Activated naive CD8-positive, alpha-beta T cell treated with anti-CD3 and anti-CD28 coated beads, Interleukin-2, amount 10 ng/mL, durations not matched to agents 7 days and 5 days (primary cell): ENCODE measurements at places on chromosomes 1 and 21.
A peak's percentile ranks its signal among the peaks of the same experiment; 100 is the strongest.

GRCh38 chr1:77398152-77398551 lies 116.3 kb downstream of the AK5 start:
- H3K27me3 ChIP-seq: no peaks in the 10 kb centered on the region
- no peak overlapping the region for H3K4me3 ChIP-seq
- H3K4me1 ChIP-seq: no peaks in the 10 kb centered on the region

- H3K36me3 ChIP-seq: peaks cover 60% of the 10 kb centered on the region
- no peak overlapping the region for H3K4me3 ChIP-seq
- no peaks in the 10 kb centered on the region for H3K4me1 ChIP-seq
Measured at GRCh38 chr1:90902672-90903071, 119.2 kb downstream of the ZNF644 start.

DNA sequence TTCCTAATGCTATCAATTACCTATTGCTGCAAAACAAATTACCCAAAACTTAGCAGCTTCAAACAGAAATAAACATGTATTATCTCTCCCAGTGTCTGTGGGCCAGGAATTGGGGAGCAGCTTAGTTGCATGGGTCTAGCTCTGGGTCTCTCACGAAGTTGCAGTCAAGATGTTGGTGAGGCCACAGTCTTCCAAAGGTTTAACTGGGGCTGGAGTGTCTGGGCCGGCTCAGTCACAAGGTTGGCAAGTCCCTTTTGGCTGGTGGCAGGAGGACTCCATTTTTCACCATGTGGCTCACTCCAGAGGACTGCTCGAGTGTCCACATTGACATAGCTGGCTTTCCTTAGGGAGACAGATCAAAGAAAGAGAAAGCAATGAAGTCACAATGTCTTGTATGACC lies 5.0 kb upstream of the LRP8 start:
- H3K4me1 ChIP-seq: peaks cover 29% of the 10 kb centered on the region
- no peak overlapping the region for H3K27ac ChIP-seq
- no peaks in the 10 kb centered on the region for H3K27me3 ChIP-seq
- no peak overlapping the region for H3K4me3 ChIP-seq

DNA sequence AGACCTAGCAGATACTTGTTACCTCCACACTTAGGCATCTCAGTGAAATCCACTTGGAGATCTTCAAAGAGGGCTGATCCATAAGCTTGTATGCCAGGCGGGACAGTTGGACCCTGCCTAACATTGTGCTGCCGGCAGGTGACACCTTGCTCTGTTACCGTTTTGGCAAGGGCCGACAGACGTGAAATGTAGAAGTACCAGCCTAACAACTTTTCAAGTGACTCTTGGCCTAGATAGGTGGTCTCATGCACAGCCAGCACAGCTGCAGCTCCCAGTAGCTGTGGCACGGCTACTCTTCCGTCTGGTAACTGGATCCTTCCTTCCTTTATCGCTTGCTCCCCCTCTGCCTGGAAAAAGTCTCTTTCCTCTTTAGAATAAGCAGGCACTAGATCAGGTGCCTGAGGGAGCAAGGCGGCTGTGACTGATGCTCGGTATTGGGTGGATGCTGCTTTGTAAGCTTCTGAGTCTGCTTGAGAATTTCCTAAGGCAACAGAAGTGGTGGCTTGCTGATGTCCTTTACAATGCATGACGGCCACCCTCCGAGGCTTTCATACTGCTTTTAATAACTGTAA lies 713.5 kb downstream of the AMY1C start:
- no peak for DNase-seq
- no peak overlapping the region for H3K4me3 ChIP-seq
- H3K27ac ChIP-seq: no peak overlapping the region
- H3K36me3 ChIP-seq: no peaks in the 10 kb centered on the region
- peaks cover 2% of the 10 kb centered on the region for H3K4me1 ChIP-seq
- no peaks in the 10 kb centered on the region for H3K27me3 ChIP-seq

- peak within 1 kb of the TSS; percentile 99 for H3K27ac ChIP-seq
- H3K27me3 ChIP-seq: peaks cover 2% of the 10 kb centered on the region
- peak within 1 kb of the TSS; percentile 95 for H3K4me3 ChIP-seq
- H3K4me1 ChIP-seq: peaks cover 26% of the 10 kb centered on the region
Measured at GRCh38 chr1:150268705-150269403, at the start of gene APH1A. TSS of gene APH1A (minus strand) at chr1:150269016. CDS start at chr1:150268810, 206 bp downstream.

DNA sequence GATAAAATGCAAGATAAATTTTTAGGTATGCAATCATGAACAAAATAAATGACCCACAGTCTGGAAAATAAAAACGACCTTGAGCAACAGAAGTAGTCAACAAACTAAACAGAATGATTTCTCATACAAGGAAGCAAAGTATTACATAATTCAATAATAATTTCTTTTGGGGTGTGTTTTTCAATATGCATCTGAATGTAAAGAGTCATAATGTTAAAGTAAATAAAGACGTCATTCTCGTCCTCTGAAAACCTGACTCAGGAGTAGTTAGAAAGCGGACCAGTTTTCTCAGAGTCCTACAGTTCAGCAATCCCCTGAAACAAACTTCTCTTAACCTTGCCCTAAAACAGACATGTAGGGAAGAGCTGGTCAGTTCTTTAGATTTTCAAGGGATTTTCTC lies 18.6 kb downstream of the CDC42BPA start:
- H3K27ac ChIP-seq: no peak overlapping the region
- peaks cover 12% of the 10 kb centered on the region for H3K27me3 ChIP-seq
- no peak for DNase-seq
- H3K4me3 ChIP-seq: no peak overlapping the region
- no peaks in the 10 kb centered on the region for H3K4me1 ChIP-seq
- no peaks in the 10 kb centered on the region for H3K36me3 ChIP-seq

- H3K27ac ChIP-seq: no peak overlapping the region
- no peak for DNase-seq
- H3K4me3 ChIP-seq: no peak overlapping the region
- peaks cover 7% of the 10 kb centered on the region for H3K4me1 ChIP-seq
Measured at GRCh38 chr1:61459345-61459744, 265.6 kb downstream of the TM2D1 start.

DNA sequence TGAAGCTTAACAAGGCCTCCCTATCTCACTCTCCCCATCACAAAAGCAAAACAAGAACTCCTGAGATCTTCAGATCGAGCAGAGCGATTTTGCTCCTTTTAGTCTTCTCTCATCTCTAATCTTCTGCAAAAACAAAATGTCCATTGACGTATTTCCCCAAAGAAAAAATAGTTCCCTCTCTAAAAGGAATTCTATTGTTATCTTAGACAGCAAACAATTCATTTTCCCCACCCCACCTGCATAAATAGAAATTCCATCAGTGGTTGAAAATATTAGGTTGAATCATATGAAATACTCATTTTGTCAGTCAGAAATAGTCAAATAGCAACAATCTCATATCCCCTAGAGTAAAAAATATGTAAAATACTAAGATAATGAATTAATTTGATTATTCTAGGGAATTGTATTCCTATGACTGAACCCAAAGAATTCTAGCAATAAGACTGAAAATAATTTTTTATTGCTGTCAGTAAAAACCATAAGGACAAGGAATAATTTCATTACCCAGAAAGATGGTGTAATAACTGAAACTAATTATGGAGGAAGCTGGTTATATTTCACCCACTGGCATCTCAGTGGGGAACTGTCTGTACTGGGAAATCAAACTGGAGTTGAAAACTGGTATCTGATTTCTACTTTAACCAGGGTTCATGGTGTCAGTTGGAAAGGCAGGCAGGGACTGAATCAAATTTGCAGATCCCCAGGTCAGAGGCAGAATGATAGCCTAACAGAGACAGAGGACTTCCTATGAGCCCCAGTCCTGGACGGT lies 51.3 kb downstream of the RHOU start:
- no peak overlapping the region for H3K4me3 ChIP-seq
- no peak overlapping the region for H3K27ac ChIP-seq
- H3K27me3 ChIP-seq: no peaks in the 10 kb centered on the region
- H3K36me3 ChIP-seq: peaks cover 10% of the 10 kb centered on the region
- H3K4me1 ChIP-seq: peaks cover 20% of the 10 kb centered on the region

DNA sequence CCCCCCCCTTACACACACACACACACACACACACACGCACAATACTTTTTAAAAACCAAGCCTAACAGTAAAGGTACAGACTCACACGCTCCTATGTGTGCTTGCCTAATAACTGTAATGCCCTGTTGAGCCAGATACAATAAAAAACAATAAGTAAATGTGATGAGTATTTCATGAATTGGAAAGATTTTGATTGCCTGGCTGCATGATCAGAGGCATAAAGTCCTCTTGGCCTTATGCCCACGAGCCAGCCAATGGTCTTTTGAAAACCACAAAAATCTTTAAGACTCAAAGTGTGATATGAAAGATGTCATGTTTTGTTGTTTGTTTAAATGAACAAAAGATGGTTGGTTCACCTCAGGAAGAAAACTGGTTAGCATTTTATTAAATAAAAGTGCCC lies 441.9 kb upstream of the ZRANB2 start:
- no peak for DNase-seq
- H3K4me1 ChIP-seq: no peaks in the 10 kb centered on the region
- H3K4me3 ChIP-seq: no peak overlapping the region
- no peaks in the 10 kb centered on the region for H3K27me3 ChIP-seq
- no peaks in the 10 kb centered on the region for H3K36me3 ChIP-seq

- no peak overlapping the region for H3K27ac ChIP-seq
- peaks cover 25% of the 10 kb centered on the region for H3K4me1 ChIP-seq
- peaks cover 4% of the 10 kb centered on the region for H3K36me3 ChIP-seq
- peaks cover 2% of the 10 kb centered on the region for H3K27me3 ChIP-seq
- no peak overlapping the region for H3K4me3 ChIP-seq
Measured at GRCh38 chr1:113041569-113042284, 31.3 kb upstream of the LRIG2 start.

- H3K27me3 ChIP-seq: no peaks in the 10 kb centered on the region
- H3K27ac ChIP-seq: peak within 1 kb of the TSS; percentile 83
- peaks cover 39% of the 10 kb centered on the region for H3K36me3 ChIP-seq
- DNase-seq: peak; percentile 65
- H3K4me1 ChIP-seq: peaks cover 53% of the 10 kb centered on the region
Measured at GRCh38 chr1:26317612-26318337, at the start of gene CD52. TSS of gene CD52 (plus strand) at chr1:26317958. CDS start at chr1:26318018, 60 bp downstream.

- H3K36me3 ChIP-seq: no peaks in the 10 kb centered on the region
- peaks cover 14% of the 10 kb centered on the region for H3K4me1 ChIP-seq
- DNase-seq: no peak
- no peak overlapping the region for H3K4me3 ChIP-seq
- no peak overlapping the region for H3K27ac ChIP-seq
Measured at GRCh38 chr21:41970106-41970391, 16.2 kb upstream of the C2CD2 start.

- DNase-seq: no peak
- H3K36me3 ChIP-seq: peaks cover 2% of the 10 kb centered on the region
- H3K4me3 ChIP-seq: no peak overlapping the region
- H3K27me3 ChIP-seq: peaks cover 2% of the 10 kb centered on the region
- H3K27ac ChIP-seq: no peak overlapping the region
Measured at GRCh38 chr1:84247425-84248220, 53.9 kb upstream of the SAMD13 start.

DNA sequence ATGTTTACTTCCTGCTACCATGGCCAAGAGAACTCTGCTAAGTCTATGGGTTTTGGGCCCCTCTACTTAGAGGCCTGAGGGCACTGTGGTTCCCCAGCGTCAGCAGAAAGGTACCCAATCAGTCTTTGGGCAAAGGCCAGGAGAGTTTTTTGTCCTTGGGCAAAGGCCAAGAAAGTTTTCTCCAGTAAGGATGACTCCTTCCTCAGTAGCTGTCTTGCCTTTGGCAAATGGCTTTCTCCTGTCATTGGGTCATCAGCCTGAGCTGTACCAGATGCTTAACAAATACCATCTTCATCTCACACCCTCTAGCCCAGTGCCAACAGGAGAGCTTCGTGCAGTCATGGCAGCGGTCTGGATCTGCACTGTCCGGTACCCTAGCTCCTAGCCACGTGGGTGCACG lies 199.3 kb upstream of the TMEM51 start:
- H3K4me3 ChIP-seq: no peak overlapping the region
- no peak for DNase-seq
- no peaks in the 10 kb centered on the region for H3K4me1 ChIP-seq
- H3K36me3 ChIP-seq: no peaks in the 10 kb centered on the region
- no peaks in the 10 kb centered on the region for H3K27me3 ChIP-seq
- no peak overlapping the region for H3K27ac ChIP-seq

DNA sequence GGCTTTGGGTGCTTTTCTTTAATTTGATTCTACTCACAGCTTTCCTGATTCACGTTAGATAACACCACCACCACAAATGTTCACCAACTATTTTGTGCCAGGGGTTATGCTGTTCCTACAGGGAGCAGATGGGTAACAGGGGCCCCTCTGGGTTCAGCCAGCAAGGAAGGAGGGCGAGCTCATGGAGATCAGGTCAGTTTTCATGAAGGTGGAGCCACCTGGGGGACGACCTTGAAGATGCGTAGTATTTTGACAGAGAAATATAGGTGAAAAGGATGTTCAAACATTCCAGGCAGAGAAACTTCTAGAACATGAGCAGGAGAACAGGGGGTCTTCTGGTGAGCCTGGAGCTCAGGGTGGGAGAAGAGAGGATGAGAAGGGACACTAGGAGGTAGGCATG lies 28.9 kb downstream of the KIAA0040 start:
- peaks cover 15% of the 10 kb centered on the region for H3K4me1 ChIP-seq
- DNase-seq: no peak
- no peaks in the 10 kb centered on the region for H3K27me3 ChIP-seq
- peak overlapping the region; percentile 9 for H3K27ac ChIP-seq

DNA sequence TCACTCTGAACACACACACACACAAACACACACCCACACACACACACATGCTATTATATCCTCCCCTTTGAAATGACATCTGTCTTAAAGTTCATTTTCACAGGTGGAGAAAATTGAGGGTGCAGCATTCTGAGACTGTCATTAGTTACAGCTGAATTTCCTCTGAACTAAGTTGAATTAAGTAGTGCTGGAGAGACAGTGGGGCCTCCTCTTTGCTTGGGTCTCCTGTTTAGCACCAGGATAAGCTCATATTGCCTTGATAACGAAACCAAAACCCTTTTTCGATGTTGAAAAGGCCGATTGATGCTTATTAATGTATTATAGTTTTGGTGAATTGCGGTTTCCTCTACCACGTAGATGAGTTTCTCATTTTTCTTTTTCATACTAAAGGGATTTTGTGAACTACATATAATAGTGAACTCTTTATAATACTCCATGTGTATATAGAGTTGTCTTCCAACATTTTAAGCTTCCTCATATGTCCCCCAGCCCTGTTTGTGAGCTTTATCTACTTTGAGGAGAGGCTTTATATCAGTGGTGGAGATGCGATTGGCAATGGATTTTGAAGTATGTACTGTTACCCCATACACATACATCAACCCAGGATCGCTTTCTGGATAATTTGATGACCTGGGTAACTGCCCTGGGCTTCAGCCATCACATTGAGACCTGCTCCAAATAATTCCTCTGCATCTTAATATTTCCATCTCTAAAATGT lies 17.4 kb downstream of the DYNLT5 start:
- peak overlapping the region; percentile 72 for H3K4me3 ChIP-seq
- DNase-seq: no peak
- no peaks in the 10 kb centered on the region for H3K36me3 ChIP-seq
- no peaks in the 10 kb centered on the region for H3K27me3 ChIP-seq
- peak overlapping the region; percentile 63 for H3K27ac ChIP-seq

DNA sequence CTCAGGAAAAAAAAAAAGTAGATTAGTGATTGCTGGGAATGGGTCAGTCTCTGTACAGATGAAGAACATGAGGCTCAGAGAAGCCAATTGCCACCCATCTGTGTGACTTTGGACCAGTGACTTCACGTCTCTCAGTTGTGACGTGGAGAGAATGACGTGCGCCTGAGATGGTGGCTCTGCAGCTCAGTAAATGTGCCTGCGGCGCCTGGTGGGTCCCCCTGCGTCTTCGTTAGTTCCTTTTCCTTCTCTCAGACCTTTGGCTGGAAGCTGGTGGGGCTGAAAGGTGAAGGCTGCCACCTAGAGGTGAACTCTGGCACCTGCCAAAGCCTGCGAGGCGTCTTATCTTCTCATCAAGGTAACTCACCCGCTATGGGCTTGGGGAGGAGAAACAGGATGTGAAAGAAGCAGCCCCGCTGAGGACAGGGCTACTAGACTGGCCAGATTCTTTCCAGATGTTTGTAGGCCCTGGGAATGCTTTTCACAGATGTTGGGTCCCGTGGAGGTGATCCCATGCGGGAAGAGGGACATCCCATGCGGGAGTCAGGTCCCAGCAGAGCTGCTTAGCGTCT lies 8.7 kb upstream of the E2F2 start:
- H3K27me3 ChIP-seq: peaks cover 1% of the 10 kb centered on the region
- peaks cover 2% of the 10 kb centered on the region for H3K36me3 ChIP-seq
- H3K27ac ChIP-seq: peak overlapping the region; percentile 87
- peaks cover 14% of the 10 kb centered on the region for H3K4me1 ChIP-seq
